D721Med (cell line): ENCODE measurements at places on chromosomes 7 and 10.

DNA sequence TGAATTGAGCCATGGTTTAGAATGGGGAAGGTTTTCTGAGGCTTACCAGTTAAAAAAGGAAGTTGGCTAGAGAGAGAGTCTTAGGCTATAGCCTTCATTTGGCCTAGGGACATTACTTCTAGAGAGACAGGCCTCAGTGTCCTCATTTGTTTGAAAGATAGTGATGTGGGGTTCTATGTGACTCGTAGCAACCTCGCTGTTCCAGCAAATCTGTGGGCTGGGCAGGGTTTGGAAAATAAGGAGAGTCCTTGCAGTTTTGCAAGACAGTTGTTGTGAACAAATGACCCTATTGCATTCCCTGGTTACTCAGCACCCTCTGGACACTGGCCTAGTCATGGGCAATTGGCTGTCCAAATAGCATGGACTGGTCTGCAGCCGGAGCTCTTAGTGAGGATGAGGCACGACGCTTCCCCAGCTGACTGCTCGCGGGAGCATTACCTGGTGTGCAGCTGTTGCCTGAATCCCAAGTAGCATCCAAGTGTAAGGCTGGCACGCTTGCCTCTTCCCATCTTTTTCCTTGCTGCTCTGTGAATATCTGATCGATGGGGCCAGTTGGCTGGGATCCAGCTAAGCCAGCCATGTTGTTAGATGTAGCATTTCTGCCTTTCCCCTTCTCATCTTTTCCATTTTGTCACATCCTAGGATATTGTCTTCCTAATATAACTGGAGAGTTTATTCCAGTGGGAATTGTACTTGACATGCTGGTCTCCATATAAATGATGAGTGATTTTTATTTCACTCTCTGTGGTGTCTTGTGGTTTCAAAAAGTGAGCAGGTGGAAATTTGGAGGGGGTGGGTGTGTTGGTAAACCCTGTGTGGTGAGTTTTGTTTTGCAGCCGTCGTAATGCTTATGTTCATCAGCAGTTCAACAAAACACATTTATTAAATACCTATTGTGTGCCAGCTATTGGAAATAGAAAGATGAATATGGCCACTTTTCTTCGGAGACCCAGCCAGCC, 99.8 kb downstream of the SND1 start:
- no peak for DNase-seq

GRCh38 chr7:157274991-157275427, 61.8 kb upstream of the DNAJB6 start:
- DNase-seq, result no peak

- DNase-seq, result no peak
Observed at GRCh38 chr10:79463578-79464496, 18.4 kb upstream of the ZCCHC24 start.

DNA sequence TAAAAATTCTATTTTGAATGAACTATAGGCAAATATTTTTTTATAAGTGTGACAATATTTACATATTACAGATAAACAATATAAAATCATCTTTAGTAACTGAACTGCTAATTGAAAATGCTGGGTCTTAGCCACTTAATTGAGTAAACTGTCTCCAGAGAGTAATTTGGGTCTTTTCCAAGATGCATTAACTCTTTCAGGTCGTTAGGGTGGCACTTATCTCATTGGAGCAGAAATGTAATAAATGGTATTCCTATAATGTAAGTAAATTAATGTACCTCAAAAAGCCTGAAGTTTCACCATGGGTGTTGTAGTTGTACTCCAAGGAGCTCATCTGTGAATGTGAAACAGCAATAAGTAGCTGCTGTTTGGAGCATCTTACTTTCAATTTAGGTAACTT, 208.5 kb downstream of the EXOC4 start:
- DNase-seq, result no peak

DNA sequence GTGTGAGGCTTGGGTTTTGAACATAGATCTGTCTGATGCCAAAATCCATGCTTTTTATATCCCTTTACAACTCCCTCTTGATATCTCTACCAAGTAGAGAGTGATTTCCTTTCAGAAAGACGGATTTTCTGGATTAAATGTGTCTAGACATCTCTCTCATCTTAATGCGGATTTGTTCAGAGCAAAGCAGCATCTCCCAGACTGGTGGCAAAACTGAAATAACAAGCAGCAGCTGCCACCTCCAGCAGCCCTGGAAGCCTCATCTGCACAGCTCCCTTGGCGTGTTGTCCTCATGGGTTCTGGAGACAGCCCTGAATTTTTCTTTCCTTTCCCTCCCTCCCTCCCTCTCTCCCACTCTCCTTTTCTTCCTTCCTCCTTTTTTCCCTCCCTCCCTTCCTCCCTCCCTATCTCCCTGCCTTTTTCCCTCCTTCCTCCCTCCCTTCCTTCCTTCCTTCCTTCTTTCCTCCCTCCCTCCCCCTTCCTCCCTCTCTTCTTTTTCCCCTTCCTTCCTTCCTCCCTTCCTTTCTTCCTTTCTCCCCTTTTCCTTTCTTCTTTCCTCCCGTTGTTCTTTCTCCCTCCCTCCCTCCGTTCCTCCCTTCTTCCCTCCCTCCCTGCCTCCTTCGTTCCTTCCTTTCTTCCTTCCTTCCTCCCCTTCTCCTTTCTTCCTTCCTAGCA, 639.9 kb downstream of the TYW1 start:
- DNase-seq, result peak; percentile 54

DNA sequence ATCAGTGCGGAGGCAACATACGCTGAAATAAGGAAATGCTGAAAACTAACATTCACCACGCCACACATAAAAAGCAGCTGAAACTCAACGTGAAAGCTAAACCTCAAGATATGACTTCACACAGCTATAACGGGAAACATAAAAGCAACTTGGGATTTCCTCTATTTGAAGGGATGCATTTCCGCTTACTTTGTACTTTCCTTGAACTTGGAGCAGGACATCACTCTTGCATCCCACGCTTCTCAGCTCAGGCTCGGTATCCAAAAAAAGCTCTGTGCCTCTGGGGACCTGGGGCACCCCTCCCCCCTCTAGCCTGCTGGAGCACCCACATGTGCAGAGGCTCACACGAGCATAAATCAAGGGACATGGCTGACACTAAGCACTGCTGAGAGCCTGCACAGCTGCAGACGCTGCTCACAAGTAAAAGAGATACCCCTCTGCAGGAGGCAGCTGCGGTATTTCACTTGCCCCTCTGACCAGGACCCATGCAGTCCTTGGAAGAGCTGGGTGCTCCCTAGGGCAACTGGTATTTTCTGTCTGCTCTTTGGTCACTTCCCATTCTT, 34.2 kb downstream of the PARD3 start:
- no peak for DNase-seq

- DNase-seq, result no peak
Observed at GRCh38 chr7:48658138-48658537, 266.2 kb upstream of the CDC14C start.

DNA sequence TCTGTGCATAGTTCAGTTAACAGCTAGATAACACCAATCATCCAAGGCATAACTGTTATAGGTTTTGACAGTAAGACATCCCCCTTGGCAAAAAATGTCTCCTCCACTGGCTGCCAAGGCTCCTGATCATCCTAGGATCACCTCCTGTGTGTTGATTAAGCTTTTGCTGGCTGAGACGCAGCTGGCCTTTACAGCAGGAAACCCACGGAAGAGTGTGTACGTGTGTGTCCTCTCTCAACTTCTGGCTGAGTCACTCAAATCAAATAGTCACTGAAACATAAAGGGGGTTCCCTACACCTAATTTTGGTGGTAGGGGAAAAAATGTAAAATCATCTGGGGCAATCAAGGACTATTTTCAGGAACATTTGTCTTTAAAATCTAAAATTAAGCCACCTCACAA, 208.8 kb downstream of the CTNNA3 start:
- no peak for DNase-seq

- DNase-seq, result no peak
Observed at GRCh38 chr7:54995610-54996363, 23.0 kb upstream of the EGFR start.

GRCh38 chr10:97333601-97334369, 744 bp downstream of the FRAT2 start:
- DNase-seq, result no peak

- no peak for DNase-seq
Observed at GRCh38 chr10:121101561-121101960, 250.4 kb downstream of the WDR11 start.

- DNase-seq, result peak; percentile 13
Observed at GRCh38 chr7:73717991-73718405, 1.5 kb downstream of the STX1A start.

- DNase-seq, result no peak
Observed at GRCh38 chr7:70805360-70805759, 326.6 kb upstream of the GALNT17 start.

GRCh38 chr10:128803790-128804189, 663.3 kb upstream of the MGMT start:
- DNase-seq, result no peak

- DNase-seq, result no peak
Observed at GRCh38 chr7:81036057-81036456, 117.2 kb upstream of the SEMA3C start.

DNA sequence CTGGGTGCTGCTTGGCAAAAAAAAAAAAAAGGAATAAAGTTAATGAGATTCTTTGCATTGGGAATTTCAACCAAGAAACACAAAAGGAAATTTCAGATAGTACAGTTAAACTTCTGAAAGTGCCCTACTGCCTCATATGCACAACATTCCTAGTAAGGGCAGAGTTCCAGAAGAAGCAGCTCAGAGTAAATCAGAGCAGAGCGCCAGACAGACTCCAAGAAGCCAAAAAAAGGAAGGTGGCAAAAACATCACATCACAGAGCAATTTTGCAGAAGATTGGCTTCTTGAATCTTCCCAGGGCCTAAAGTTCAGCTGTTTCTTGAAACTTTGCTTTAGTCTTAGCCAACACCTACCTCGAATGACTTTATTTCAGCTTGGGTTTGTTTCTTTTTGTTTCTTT, 544.1 kb downstream of the XPNPEP1 start:
- no peak for DNase-seq

- DNase-seq, result no peak
Observed at GRCh38 chr10:24701447-24701846, 22.2 kb downstream of the ARHGAP21 start.

DNA sequence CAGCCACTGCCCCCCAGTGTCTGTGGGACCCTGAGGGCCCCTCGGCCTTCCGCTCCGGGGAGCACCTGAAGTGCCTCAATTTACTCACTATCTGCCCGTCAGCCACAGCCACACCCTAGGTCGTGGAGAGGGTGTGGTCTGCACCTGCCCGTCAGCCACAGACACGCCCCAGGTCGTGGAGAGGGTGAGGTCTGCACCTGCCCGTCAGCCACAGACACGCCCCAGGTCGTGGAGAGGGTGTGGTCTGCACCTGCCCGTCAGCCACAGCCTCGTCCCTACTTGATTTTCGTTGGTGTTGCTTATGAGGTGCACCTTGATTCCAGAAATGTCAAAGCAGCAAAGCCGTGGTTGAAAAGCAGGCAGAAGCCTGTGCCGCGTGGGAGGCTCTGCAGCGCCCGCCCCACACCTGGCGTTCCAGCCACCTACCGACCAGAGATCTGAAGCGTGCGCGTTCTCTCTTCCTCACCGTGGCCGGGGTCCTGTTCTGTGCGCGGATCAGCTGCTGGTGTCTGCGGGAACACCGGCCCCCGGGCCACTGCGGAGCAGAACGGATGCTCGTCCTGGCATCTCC, 101.6 kb downstream of the DYNC2I1 start:
- DNase-seq, result peak; percentile 62
